ENCODE measurements at places on chromosomes 2 and 18.

GRCh38 chr2:238509151-238509835, 82.6 kb downstream of the ASB1 start:
- DNase-seq = no peak

DNA sequence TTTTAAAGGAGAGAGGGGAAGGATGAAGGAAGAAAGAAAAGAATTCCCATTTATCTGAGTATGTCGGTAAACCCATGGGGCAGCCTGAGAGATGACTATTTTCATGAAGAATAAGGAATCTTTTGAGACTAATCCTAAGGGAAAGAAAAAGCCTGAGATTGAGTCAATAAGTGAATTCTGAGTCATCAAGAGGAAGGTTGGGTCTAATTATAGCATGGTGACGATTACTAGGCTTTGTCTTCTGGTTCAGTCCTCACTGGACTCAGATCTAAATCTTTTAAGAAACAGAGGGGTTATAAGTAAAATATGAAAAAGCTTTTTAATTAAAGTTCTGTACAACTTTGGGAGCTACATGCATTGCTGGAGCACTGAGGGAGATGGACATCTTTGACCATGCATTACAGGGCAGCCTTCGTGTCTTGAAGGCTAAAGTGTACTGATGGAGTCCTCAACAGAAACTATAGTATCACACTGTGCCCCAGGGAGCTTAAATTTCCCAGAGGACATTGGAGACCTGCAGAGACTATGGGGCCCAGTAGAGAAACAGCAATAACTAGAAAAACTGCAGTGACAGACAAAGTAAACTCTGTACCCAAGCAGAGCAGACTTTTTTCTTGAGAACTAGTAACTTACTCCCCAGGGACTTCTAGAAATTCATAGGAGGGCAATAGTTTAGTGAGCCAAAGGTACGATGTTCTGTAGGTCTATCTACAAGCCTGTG, 260.9 kb downstream of the RAD51AP2 start:
- no peak for DNase-seq

DNA sequence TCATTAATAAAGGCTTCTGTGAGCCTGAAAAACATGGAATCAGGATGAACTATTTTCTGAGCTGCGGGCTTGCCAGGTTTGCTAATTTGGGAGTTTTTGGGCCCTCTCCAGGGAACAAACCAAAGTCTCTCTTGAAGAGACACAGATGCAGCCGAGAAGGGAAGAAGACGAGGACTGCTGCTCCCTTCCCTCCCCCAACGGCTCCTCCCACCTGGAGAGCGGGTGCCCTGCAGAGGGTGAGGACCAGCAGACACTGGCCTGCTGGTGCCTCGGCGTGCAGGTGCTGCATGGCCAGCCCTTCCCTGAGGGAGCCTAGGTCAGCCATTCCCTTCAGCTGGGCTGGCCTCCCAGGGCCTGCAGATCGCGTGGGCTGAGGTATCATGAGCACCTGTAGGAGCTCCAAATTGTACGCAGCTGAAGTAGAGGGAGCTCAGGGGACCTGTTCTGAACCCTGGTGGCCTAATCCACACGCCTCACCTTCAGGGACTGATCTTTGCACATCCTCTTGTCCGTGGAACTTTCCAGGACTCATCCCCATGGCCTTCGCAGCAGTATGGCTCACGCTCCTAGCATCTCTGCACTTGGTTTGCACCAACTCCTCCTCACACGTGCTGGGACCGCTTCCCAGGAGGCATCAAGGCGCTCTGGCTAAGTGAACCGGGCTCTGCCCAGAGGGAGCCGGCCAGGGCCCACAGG, 19.5 kb downstream of the EMX1 start:
- no peak for DNase-seq

GRCh38 chr2:57444752-57445430, 601.7 kb upstream of the VRK2 start:
- DNase-seq = no peak

GRCh38 chr2:230995821-230996220, at the start of gene SPATA3:
Gene SPATA3, plus strand, starts transcription at chr2:230996121. Its CDS starts 113 bp downstream, at chr2:230996234.
- no peak for DNase-seq

GRCh38 chr18:10321576-10321975, 132.9 kb upstream of the APCDD1 start:
- no peak for DNase-seq

DNA sequence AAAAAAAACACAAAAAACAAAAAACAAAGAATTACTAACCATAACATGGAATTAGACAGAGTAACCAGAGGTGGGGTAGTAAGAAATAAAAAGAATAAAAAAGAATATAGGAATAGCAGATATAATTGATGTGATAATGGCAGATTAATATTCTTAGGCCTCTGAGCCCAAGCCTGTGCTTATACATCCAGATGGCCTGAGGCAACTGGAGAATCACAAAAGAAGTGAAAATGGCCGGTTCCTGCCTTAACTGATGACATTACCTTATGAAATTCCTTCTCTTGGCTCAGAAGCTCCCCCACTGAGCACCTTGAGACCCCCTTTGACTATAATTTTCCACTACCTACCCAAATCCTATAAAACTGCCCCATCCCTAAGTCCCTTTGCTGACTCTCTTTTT, 95.1 kb upstream of the MSH6 start:
- DNase-seq = no peak

DNA sequence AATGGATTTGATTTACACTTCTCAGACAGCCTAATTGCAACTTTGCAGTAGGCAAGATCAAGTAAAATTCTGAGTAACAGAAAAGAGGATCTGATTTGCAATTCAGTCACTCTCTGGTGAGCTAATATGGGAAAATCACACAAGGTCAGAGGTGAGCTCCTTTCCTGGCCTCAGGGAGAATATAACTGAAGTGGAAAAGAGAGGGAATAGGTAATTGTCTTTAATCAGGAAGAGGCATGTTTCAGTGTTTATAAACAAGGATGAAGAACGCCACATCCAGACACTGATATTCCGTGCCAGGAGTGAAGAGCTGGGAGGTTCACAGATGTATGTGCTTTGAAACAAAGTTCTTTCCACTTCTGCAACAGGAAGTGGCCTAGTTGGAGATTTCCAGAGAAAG, 127.1 kb downstream of the ETAA1 start:
- no peak for DNase-seq

DNA sequence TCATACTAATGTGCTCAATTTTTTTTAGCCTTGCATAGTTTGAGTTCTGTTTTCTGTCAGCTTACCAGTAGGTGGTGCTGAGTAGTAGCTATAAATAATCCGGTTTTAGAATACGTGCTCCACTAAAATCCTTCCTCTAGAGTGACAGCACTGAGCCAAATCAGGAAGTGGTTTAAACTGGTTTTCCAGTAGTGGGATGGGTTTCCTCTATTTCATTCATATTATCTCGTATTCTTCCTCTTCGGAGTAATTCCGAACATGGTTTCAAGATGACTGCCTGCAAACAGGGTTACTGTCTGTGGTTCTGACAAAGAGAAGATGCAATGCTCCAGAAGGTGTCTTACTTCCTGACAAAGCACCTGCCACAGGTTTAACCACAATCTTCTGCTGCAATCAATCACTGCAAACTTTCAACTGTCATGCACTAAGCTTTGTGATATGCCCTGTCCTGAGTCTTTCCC, 496.9 kb upstream of the VRK2 start:
- DNase-seq = no peak

Measured in nucleus accumbens (tissue), 56 donors.